ENCODE measurements at places on chromosomes 2 and 18.

- no peak for DNase-seq
Observed at GRCh38 chr2:159145745-159146354, 140.7 kb downstream of the WDSUB1 start.

GRCh38 chr2:160491911-160492371 is 1.7 kb downstream of the RBMS1 start:
- no peak for DNase-seq

DNA sequence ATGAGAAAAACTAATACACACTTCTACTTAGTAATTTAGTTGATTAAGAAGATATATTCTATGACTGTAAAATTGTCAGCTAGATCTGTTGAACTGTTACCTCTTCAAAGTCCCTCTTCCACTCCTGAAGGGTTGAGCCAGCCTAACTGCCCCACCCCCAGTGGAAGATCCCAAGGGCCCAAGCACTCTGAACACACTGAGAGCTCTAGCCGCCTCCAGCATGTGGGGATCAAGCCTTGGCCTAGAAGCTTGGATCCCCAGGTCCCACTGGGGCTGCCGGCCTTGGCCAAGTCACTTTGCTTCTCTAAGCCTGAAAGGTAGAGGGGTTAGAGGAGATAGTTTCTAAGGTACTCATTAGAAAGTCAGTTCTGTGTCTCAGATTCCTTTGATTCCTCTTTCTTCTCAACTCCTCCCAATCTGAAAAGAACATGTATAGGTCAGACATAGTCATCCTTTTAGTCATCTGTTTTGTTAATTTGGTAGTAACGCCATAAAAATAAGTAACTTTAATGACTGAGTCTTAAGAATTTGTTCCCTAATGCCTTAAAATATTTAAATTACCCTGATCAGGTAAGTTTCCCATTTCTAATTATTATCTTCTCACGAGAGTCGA is 5.6 kb downstream of the CPSF3 start:
- no peak for DNase-seq

GRCh38 chr18:44599412-44599811 is 81.3 kb upstream of the SETBP1 start:
- no peak for DNase-seq

DNA sequence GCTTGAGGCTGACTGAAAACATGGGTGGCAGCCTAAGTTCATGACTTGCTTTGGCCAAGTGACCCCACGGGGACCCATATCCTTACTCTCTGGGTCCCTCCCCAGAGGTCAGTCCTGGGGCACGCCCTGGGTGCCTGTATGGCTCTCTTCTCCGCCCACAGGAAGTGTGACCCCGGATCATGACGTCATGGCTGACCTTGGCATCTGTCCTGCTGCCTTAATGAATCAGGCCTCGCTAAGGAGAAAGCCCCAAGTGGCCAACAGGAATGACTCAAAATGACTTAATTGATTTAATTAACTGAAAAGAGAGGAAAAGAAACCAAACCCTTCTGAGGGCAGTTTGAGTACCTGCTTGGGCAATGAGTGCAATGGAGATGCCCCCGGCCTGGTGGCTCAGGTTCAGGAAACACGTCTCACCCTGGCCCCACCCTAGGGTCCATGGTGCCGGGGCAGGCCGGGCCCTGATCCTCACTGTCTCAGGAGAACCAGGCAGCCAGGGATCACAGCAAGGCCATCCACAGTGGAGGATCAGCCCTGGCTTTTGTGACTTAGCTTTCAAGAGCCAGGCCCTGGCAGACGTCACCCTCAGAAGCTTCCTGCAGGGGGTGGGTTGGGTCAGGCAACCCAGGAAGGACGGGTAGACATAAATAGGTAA is 112.0 kb downstream of the CYP26B1 start:
- DNase-seq = no peak

- DNase-seq = no peak
Observed at GRCh38 chr2:59167514-59167913, 926.4 kb upstream of the FANCL start.

- DNase-seq = no peak
Observed at GRCh38 chr2:105999211-105999989, 194.7 kb downstream of the UXS1 start.

- DNase-seq = no peak
Observed at GRCh38 chr18:212780-213179, 54.4 kb downstream of the USP14 start.

DNA sequence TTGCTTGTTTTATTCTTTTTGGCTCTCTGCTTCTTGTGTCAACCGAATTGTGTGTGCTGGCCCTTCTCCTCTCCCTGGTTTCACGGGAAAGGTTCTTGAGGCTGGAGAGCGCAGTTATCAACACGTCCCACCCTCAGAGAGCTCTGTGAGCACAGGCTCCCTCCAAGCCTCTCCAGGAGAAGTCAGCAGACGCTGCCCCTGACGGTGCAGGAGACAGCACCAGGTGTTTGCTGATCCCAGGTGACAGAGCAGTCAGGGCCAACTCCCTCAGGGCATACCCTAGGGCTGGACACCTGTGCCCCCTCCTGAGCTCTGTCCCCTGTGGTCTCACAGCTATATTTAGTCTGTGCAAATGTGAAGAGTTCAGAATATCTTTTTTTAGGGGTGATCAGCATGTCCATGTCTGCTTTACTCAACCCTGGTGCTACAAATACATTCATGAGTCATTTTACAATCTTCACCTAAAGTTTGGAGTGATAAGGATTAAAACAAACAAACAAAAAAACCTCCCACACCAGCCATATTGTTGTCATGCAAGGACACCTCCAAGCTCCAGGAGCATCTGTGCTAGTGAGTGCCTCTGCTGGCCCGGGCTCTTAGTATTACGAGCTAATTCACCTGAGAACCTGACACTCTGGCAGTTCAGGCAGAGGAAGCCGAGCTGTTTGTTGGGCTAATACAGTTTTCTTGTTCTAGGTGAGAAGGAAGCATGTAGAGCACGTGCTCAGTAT is 65.9 kb upstream of the TMEM200C start:
- no peak for DNase-seq

GRCh38 chr2:238425979-238426567 is 654 bp upstream of the ASB1 start:
- no peak for DNase-seq

GRCh38 chr18:72601481-72601880 is 57.3 kb upstream of the CBLN2 start:
- DNase-seq = no peak

DNA sequence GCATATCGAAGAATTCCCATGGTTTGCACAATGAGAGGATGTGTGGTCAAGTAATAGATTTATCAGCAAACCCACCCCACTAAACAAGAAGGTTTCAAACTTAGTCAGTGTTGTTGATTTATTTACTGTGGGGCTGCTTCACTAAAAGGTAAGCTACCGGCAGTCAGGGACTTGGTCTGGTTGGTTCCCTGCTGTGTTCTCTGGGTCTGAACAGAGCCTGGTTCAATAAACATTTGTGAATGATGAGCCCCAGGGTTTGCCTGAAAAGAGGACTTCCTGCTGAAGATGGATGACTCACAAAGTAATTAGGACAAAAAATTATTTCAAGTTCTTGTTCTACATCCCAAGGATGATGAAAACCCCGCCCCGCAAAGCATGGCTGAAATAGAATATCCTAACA is 108.3 kb downstream of the SPP2 start:
- no peak for DNase-seq

- no peak for DNase-seq
Observed at GRCh38 chr2:171044416-171044815, 115.4 kb downstream of the GORASP2 start.

- DNase-seq = no peak
Observed at GRCh38 chr2:39545957-39546356, 108.9 kb upstream of the MAP4K3 start.

DNA sequence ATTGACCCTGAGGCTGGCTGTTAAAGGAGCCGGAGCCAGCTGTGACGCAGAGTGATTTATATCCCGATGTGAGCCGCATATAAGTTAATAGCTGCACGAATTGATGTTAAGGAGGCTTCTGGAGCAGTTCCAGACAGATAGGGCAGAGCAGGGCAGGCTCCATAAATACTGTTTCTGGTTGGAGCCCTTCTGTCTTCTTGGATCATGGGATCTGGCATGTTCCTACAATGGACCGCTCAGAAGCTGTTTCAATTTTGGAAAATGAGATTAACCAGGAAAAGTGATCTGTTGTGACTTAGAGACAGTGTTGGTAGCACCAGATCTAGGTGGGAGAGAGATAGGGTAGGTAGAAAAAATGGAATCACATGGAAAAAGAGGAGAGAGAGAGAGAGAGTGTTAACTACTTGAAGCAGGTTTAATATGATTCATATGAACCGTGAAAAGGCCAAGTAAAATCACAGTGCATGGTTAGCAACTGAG is 4.8 kb upstream of the IGFBP5 start:
- no peak for DNase-seq

GRCh38 chr2:112710956-112711750 is 9.7 kb upstream of the NT5DC4 start:
- no peak for DNase-seq

- no peak for DNase-seq
Observed at GRCh38 chr18:59620381-59620780, 76.8 kb downstream of the CCBE1 start.

DNA sequence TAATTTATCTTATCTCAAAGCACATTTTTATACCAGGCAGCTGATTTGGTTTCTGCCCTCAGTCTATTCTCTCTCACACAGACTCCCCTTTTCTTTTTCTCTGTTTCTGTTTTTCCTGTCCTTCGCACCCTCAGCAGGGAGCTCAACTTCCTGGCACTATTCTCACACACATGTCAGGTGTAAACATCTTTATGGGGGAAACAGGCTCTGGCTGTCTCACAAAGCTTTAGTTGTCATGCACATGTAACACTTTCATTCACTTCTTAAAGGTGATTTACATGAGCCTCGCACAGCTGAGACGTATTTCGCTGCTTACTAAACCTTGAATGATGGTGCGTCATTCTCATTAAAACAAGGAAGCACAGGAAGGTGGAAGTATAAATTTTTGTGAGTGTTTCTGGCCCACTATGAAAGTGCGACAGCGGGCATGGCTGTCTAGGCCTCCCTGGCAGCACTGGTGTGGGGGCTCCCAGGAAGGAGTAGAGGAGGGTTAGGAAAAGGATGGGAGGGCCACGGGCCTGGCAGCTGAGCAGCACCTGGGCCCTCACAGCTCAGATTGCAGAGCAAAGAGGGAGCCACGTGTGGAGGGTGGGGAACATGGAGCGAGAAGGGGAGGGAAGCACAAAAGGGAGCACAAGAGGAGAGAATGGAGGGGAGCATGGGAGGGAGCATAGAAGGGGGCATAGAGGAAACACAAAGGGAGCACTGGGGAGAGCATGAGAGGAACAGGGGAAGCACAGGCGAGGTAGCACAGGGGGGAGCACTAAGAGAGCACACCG is 46.2 kb upstream of the SNTG2 start:
- no peak for DNase-seq

- DNase-seq = no peak
Observed at GRCh38 chr2:59711121-59711520, 842.3 kb downstream of the BCL11A start.

DNA sequence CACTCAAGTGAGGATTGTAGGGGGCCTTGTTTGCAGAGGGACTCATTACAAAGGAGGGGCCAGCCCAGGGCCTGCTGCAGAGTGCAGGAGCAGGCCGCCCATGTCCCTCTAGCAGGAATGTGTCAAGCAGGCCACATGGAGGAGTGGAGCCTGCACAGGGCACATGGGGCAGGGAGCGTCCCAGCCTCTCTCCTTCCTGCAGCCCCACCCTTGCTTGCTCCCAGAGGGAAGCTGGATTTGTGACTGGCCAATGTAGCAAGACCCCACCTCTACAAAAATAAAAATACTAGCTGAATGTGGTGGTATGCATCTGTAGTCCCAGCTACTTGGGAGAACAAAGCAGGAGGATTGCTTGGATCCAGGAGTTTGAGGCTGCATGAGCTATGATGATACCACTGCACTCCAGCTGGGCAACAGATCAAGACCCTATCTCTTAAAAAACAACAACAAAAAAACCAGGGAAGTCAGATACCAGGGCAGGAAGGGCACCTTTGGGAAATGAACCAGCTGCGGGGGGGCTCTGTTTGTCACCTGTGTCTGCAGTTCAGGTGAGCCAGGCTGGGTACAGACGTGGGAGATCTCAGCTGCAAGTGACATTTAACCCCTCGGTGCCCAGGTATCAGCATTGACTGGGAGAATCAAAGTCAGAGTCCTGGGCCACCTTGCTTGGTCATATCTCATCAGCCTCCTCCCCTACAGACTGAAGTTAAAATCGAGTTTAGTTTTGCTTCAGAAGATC is 27.7 kb downstream of the IMPA2 start:
- DNase-seq = no peak

DNA sequence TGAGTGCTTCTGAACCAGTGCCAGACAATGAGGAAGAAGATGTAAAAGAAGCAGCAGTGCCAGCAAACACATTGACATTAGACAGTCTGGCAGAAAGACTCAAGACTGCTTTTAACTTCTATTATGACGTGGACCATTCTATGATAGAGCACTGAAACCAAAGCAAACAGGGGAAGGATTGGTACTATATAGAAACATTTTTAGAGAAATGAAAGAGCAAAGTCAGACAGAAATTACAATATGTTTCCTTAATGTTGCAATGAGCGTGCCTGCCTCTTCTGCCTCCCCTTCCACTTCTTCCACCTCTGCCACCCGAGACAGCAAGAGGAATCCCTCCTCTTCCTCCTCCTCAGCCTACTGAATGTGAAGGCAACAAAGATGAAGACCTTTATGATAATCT is 39.7 kb downstream of the DHX57 start:
- no peak for DNase-seq

DNA sequence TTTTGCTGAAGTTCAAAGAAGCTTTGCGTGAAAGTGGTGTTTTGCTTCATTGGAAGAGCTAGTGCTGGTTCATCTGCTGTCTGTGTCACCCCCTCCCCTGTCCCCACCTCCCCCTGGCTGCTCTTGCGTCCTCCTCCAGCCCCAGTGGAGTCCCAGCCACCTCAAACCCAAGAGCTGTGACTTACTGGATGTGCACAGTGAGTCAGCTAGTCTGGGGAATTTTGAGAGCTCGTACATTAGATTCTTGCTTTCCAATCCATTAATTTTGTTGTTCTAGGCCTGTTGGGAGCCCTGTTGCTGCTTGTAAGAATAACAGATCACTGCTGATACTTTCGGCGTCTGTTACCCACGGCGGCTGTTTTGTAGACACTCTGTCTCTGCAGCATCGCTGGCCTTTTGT is 412.1 kb downstream of the TSN start:
- no peak for DNase-seq

GRCh38 chr2:60095202-60095815 is 458.1 kb downstream of the BCL11A start:
- no peak for DNase-seq

DNA sequence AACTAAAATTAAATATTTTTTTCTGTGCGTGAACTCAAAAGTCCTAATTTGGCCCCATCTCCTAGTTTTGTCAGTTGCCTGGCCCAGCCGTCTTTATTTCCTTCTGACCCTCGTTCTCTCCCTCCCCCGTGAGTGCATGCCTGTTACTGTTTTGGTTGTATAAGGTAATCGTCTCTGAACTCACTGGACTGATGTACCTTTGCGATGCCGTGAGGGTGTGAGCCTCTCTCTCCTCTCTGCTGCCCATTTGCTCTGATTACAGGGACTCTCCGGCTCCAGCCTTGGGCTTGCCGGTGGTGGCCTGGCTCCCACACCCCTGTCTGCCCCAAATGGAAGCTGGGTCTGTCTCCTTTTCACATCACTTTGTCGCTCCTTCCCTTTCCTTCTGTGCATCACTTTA is 66.5 kb upstream of the RBM44 start:
- DNase-seq = no peak
